ENCODE measurements at places on chromosomes 7 and 10. TPM values are rescaled to one million over a fixed set of nuclear protein-coding genes. Genes with fewer than 3 reads are reported as not detected.

DNA sequence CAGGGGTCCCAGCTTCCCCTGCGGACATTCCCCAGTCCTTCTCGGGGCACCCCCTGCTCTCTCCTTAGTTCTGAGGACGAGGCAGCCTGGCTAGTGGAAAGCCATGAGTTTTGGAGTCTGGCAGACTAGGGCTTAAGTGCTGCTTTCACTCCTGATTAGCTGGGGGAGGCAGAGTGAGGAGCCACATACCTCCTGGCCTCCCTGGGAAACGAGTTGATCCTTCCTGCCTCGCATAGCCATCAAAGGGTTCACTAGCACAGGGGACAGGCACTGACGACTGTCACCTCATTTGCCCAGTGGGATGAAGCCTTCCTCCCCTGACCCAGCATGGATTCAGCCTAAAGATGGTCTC is 402.5 kb downstream of the RPS24 start:
- DNase-seq, result no peak
- no peak overlapping the region for H3K4me3 ChIP-seq
- H3K27ac ChIP-seq, result no peak overlapping the region
- no peaks in the 10 kb centered on the region for H3K27me3 ChIP-seq
- no peaks in the 10 kb centered on the region for H3K36me3 ChIP-seq

GRCh38 chr10:53223851-53224250 is 451.3 kb upstream of the MBL2 start:
- no peaks in the 10 kb centered on the region for H3K27me3 ChIP-seq
- no peak overlapping the region for H3K4me3 ChIP-seq
- H3K4me1 ChIP-seq, result no peaks in the 10 kb centered on the region
- no peaks in the 10 kb centered on the region for H3K36me3 ChIP-seq

DNA sequence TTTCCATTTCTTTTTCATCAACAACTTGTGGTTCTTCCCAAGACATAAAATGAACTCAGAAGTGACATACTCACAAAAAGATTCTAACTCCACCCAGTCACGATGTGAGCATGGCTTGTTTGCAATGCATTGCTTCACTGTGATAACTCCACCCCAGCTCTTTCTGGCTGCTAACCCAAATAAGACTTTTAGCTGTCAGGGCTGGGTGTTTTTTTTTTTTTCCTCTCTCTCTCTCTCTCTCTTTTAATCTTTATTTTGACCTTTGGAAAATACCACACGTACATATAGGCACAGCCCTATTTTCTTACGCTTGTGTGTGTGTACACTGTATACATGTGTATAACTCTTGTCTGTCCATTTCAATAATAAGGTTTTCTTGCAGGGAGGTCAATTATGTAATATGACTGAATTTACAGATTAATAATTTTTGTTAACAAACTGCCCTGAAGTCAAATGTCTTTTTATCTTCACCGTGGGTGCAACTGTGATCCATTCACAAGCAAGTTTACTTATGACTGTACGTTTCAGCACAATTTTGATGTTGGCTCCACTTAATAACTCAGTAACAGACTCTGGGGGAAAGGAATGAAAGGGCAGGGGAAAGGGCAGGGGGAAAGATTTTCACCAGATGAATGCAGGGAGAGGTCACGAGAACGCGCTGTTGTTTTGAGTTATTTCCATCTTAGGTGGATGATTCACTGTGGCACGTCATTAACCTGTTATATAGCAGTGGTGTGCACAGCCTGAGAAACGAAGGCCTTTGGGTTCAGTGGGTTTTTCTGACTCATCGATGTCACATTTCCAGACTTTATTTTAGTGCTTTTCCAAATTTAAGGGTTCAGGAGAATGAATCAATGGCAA is 49.1 kb downstream of the APBB1IP start:
- H3K27ac ChIP-seq, result peak overlapping the region; percentile 67
- peak; percentile 24 for DNase-seq
- no peaks in the 10 kb centered on the region for H3K27me3 ChIP-seq
- H3K4me1 ChIP-seq, result peaks cover 40% of the 10 kb centered on the region
- no peak overlapping the region for H3K4me3 ChIP-seq

GRCh38 chr7:122762071-122762470 is 59.3 kb upstream of the RNF148 start:
- no peak overlapping the region for H3K27ac ChIP-seq
- H3K4me3 ChIP-seq, result no peak overlapping the region
- no peak for DNase-seq
- H3K36me3 ChIP-seq, result no peaks in the 10 kb centered on the region
- H3K4me1 ChIP-seq, result no peaks in the 10 kb centered on the region

Gene RSPH10B2
- not detected for polyA plus RNA-seq

Gene PFKFB3
- 16.8 TPM for polyA plus RNA-seq

GRCh38 chr7:55730197-55730596 is 132.4 kb downstream of the SEPTIN14 start:
- no peaks in the 10 kb centered on the region for H3K4me1 ChIP-seq
- H3K27me3 ChIP-seq, result no peaks in the 10 kb centered on the region
- no peak overlapping the region for H3K4me3 ChIP-seq

Gene EVX1
- not detected for polyA plus RNA-seq

Gene MYL10
- polyA plus RNA-seq, result not detected

Gene PRDX3
- 18.0 TPM for polyA plus RNA-seq

DNA sequence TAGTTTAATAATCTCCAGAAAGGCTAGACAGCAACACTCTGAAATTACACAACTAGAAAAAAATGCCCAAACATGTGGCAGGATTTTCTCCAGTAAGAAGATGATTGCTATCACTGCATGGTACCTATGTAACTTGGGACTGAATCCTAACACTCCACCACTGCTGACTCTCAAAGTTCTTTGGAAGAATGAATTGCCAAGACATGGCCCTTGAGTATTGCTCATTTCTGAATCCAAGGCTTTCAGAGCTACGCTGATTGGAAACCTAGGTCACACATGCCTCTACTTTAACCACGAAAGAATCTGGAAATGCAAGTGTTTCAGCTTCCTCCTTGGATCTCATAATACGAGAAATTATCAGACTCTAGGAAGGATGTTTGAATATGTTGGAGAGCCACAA is 167.5 kb upstream of the CELF2 start:
- H3K36me3 ChIP-seq, result no peaks in the 10 kb centered on the region
- H3K27ac ChIP-seq, result no peak overlapping the region
- no peak for DNase-seq
- no peak overlapping the region for H3K4me3 ChIP-seq
- no peaks in the 10 kb centered on the region for H3K4me1 ChIP-seq

- no peak overlapping the region for H3K4me3 ChIP-seq
- no peak for DNase-seq
Measured at GRCh38 chr10:125562737-125563136, 120.2 kb downstream of the TEX36 start.

DNA sequence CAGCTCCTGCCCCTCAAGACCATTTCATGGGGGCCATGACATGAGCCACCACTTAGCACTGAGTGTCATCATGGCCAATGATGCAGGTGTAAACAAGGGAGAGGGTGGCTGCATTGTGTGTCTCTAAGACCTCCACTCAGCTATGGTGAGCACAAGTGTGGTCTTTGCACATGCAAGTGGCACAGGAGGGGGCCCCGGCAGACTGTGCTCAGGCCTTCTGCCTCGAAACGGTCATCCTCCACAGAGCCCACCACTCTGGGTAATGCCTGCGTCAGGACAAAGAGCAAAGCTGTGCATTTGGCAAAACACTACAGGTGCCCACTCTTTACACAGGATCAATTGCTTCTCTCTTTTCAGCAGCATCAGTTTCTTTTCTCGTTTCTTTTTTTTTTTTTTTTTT is 125.5 kb downstream of the SH3PXD2A start:
- no peak overlapping the region for H3K4me3 ChIP-seq
- H3K36me3 ChIP-seq, result no peaks in the 10 kb centered on the region
- H3K27ac ChIP-seq, result no peak overlapping the region
- no peaks in the 10 kb centered on the region for H3K4me1 ChIP-seq
- H3K27me3 ChIP-seq, result no peaks in the 10 kb centered on the region

Gene LRMDA
- not detected for polyA plus RNA-seq

- peaks cover 39% of the 10 kb centered on the region for H3K4me1 ChIP-seq
- H3K36me3 ChIP-seq, result peaks cover 97% of the 10 kb centered on the region
- H3K4me3 ChIP-seq, result no peak overlapping the region
- H3K27me3 ChIP-seq, result no peaks in the 10 kb centered on the region
Measured at GRCh38 chr10:96642973-96643372, 56.2 kb upstream of the TM9SF3 start.

DNA sequence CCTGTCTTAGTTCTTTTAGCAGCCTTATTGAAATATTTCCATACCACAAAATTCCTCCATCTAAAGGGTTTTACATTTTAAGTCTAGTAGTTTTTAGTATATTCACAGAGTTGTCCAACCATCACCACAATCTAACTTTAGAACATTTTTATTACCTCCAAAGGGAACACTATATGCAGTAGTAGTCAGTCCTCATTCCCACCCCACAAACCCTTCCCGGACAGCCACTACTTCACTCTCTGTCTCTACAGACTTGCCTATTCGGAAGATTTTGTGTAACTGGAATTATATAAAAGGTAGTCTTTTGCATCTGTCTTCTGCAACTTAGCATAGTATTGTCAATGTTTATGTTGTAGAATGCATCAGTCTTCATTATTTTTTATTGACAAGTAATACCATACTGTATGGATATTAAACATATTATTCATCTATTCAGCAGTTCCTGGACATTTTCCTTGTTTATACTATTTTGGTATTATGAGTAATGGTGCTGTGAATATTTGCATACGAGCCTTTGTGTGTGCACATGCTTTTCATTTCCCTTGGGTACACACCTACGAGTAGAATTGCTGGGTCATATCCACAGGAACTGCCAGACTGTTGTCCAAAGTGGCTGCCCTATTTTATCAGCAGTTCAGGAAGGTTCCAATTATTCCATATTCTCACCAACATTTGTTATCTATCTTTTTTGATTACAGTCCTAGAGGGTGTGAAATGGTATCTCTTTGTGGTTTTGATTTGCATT is 60.9 kb upstream of the LANCL2 start:
- H3K4me1 ChIP-seq, result no peaks in the 10 kb centered on the region
- DNase-seq, result no peak
- no peaks in the 10 kb centered on the region for H3K36me3 ChIP-seq
- H3K4me3 ChIP-seq, result no peak overlapping the region
- H3K27me3 ChIP-seq, result no peaks in the 10 kb centered on the region

- no peaks in the 10 kb centered on the region for H3K27me3 ChIP-seq
- H3K4me3 ChIP-seq, result no peak overlapping the region
- H3K36me3 ChIP-seq, result no peaks in the 10 kb centered on the region
- no peaks in the 10 kb centered on the region for H3K4me1 ChIP-seq
- no peak overlapping the region for H3K27ac ChIP-seq
Measured at GRCh38 chr10:96337106-96337505, 21.7 kb downstream of the OPALIN start.

Gene NEUROG3
- not detected for polyA plus RNA-seq

Gene ANKRD1
- not detected for polyA plus RNA-seq

Gene CHN2
- 0.74 TPM for polyA plus RNA-seq

Gene ANXA11
- polyA plus RNA-seq, result 78.1 TPM

DNA sequence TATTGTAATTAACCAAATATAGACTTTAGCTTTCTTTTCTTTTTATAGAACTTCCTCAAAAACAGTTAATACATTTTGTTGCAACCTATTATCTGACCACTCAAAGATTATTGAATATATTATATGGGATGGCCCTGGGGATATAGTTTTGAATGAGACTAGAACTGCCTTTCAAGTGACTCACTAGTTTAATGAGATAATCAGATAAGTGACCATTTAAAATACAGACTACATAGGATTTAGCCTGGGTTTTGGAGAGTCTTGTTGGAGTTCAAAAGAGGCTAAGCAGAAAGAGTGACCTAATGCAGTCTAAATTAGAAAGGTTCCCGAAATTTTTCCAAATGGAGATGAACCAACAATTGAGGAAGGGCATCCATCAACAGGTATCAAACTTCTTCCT is 305.2 kb upstream of the ETV1 start:
- no peak overlapping the region for H3K27ac ChIP-seq
- H3K4me1 ChIP-seq, result no peaks in the 10 kb centered on the region
- DNase-seq, result no peak
- no peaks in the 10 kb centered on the region for H3K27me3 ChIP-seq
- no peak overlapping the region for H3K4me3 ChIP-seq
- H3K36me3 ChIP-seq, result no peaks in the 10 kb centered on the region

Gene CTTNBP2
- 0.04 TPM for polyA plus RNA-seq

GRCh38 chr10:107727767-107728317 is 563.3 kb upstream of the SORCS1 start:
- H3K36me3 ChIP-seq, result no peaks in the 10 kb centered on the region
- H3K27me3 ChIP-seq, result no peaks in the 10 kb centered on the region
- H3K4me3 ChIP-seq, result no peak overlapping the region
- no peak for DNase-seq
- H3K4me1 ChIP-seq, result no peaks in the 10 kb centered on the region

DNA sequence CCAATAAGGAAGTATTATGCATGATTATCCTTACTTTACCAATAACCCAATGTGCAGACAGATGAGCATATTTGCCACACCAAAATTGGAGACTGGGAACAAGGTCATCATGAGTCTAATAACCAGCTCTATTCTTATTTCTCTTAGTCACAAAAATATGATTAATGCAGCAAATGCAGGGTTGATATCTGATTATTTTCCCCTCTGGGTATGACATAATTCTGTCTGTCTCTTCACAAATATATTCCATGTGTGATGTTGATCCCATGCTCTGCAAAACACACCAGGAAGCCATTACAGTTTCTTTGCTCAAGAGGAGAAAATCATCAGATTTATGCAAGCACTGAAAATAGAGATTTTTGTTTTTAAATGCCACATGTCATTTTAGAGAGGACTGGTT is 196.5 kb upstream of the DGKB start:
- no peak for DNase-seq
- H3K27ac ChIP-seq, result no peak overlapping the region
- no peaks in the 10 kb centered on the region for H3K36me3 ChIP-seq
- H3K4me1 ChIP-seq, result no peaks in the 10 kb centered on the region

Gene LRRD1
- not detected for polyA plus RNA-seq

Gene TMEM176A
- polyA plus RNA-seq, result 1.1 TPM

GRCh38 chr10:20175719-20176118 is 359.5 kb downstream of the PLXDC2 start:
- H3K4me1 ChIP-seq, result no peaks in the 10 kb centered on the region
- no peak overlapping the region for H3K27ac ChIP-seq
- no peaks in the 10 kb centered on the region for H3K27me3 ChIP-seq
- DNase-seq, result no peak
- no peaks in the 10 kb centered on the region for H3K36me3 ChIP-seq

GRCh38 chr10:2340831-2341647 is 603.7 kb upstream of the ADARB2 start:
- no peak overlapping the region for H3K4me3 ChIP-seq
- H3K27ac ChIP-seq, result no peak overlapping the region
- no peaks in the 10 kb centered on the region for H3K27me3 ChIP-seq

Gene PPP1R9A
- 1.1 TPM for polyA plus RNA-seq

GRCh38 chr7:51080622-51081269 is 235.9 kb downstream of the COBL start:
- no peaks in the 10 kb centered on the region for H3K27me3 ChIP-seq
- no peak overlapping the region for H3K4me3 ChIP-seq
- H3K27ac ChIP-seq, result no peak overlapping the region
- DNase-seq, result no peak
- H3K4me1 ChIP-seq, result no peaks in the 10 kb centered on the region

DNA sequence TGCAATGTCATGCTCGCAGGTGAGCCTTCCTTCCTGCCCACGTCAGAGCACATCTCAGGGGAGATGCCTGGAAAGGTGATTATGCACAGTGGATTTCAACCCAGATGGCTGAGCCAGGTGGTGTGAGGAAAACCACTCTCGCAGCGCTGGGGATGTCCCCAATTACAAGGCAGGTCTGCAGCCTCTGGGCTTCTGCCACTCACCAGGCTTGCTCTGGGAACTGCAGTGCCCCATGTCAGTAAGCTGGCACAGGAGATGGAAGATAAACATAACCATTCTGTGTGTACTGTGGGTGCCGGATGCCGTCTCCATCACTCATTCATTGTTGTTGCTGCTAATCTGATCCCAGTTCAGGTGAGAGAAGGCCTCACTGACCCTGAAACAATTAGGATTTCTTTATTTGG is 222.9 kb upstream of the PITRM1 start:
- DNase-seq, result no peak
- no peaks in the 10 kb centered on the region for H3K36me3 ChIP-seq
- no peaks in the 10 kb centered on the region for H3K27me3 ChIP-seq
- no peak overlapping the region for H3K4me3 ChIP-seq

Gene ENKUR
- not detected for polyA plus RNA-seq
